ENCODE measurements at places on chromosomes 13 and 19. TPM values are rescaled to one million over a fixed set of nuclear protein-coding genes. Genes with fewer than 3 reads are reported as not detected.

Gene SLC25A41
- total RNA-seq: not detected

Gene GALP
- total RNA-seq: not detected

Gene RPL21
- 707 TPM for total RNA-seq

Gene SIGLEC14
- total RNA-seq: not detected

Gene HS6ST3
- total RNA-seq: under 0.01 TPM

Measured in placental epithelial cell (primary cell).